ENCODE measurements at places on chromosomes 4 and X.

- no peak for DNase-seq
These were observed 16.3 kb upstream of the DDX3X start for GRCh38 chrX:41317477-41318208.

- DNase-seq: no peak
These were observed 319.1 kb downstream of the PCDH19 start for GRCh38 chrX:100090931-100091330.

GRCh38 chr4:126559961-126560360, 1072.8 kb upstream of the INTU start:
- DNase-seq: no peak

- no peak for DNase-seq
These were observed 206.0 kb upstream of the SLC7A11 start for GRCh38 chr4:138448169-138448568.

- DNase-seq: no peak
These were observed 25.8 kb upstream of the STBD1 start for GRCh38 chr4:76280488-76281441.

- no peak for DNase-seq
These were observed 49.8 kb downstream of the SCLT1 start for GRCh38 chr4:129043523-129043922.
